ENCODE measurements at places on chromosomes 7 and 10. TPM values are rescaled to one million over a fixed set of nuclear protein-coding genes. Genes with fewer than 3 reads are reported as not detected.

The PNLIPRP2 gene
- total RNA-seq: not detected

The PNLIPRP1 gene
- total RNA-seq: not detected

The CALML5 gene
- not detected for total RNA-seq

DNA sequence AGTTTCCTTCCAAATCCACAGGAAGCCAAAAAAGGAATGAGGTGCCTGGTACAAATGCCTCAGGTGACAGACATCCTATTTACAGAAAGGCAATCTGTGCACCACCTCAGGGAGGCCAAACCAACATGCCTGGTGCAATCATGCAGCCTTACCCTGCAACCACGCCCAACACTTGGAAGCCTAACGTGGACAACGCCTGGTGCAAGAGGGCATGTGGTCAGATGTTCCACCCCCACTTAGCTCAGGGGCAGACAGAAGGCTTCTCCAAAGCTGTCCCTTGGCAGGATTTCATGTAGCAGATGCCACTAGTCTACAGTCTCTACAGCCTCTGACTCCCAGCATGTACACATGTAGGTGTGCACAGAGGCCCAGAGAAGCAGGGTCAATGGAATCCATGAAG, 89.5 kb downstream of the KCNMA1 start:
- DNase-seq: no peak

GRCh38 chr10:75430000-75430763, 1.2 kb upstream of the LRMDA start:
- DNase-seq: peak; percentile 70

The PRDX3 gene
- total RNA-seq: 34.9 TPM

- peak; percentile 84 for DNase-seq
Observed at GRCh38 chr10:3467052-3467951, 294.7 kb upstream of the PITRM1 start.

GRCh38 chr7:130899638-130900401, 165.8 kb upstream of the KLF14 start:
- no peak for DNase-seq

DNA sequence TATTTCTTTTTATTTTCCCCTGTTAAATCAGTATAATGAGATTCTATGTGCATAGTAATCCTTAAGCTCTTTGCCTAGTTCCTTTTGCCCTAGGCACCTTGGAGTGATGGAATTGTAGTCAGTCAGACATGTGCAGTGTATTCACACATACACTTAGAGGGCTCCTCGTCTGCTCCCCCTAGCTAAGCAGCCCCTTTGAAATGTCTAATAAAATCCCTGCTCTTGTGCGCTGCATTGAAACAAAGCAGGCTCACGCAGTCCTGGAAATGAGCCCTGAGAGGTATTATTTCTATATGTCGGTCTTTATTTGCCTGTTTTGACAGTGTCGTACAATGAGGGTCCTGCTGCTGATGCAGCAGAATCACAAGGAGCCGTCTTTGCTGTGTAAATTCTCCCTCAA, 258.7 kb downstream of the AUTS2 start:
- no peak for DNase-seq
